Activated T-cell treated with anti-CD3 and anti-CD28 coated beads, Interleukin-2, amount 50 U/mL, for 1 hour (primary cell): ENCODE measurements at places on chromosomes 6 and 20.

- DNase-seq: no peak
Measured at GRCh38 chr6:31607317-31607716, 7.7 kb upstream of the AIF1 start.

- no peak for DNase-seq
Measured at GRCh38 chr6:158283304-158283980, 28.8 kb upstream of the TULP4 start.

GRCh38 chr20:63314015-63314471 lies 21.1 kb downstream of the COL20A1 start:
- no peak for DNase-seq

DNA sequence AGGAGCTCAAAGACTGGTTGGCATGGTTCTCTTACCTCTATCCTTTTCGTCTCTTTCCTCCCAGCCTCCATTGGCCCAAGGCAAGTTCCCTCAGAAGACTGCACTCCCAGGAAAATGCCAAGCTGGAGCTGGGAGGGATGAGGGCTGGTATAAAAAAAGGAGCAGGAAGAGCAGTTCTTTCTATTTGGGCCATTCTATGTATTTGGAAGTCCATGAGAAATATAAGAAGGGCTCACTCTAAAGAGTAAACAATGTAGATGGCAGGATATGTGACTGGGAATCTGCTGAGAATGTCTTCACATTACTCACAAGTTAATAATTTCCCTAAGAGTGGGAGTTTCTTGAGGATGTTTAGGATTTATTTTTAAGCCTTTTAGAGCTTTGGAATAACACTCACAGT lies 36.6 kb upstream of the ADTRP start:
- DNase-seq: no peak

DNA sequence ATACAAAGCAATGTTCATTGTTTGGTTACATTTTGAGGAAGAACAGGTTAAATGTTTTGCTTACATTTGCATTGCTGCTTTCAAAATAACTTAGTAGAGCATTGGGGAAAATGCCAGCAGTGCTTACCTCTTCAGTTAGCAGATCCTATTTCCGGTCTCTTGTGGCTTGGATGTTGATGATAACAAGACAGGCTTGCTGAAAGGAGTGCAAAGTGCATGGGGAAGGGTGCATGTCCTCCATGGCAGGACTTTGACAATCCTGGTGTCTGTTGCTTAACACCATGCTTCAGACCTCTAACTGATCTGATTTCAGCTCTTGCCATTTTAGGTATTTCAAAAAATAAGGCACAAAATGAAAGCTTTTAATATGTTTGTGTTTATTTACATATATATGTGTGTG lies 21.1 kb downstream of the TPD52L1 start:
- DNase-seq: no peak

GRCh38 chr6:168724669-168725570 lies 283.9 kb downstream of the SMOC2 start:
- no peak for DNase-seq

- DNase-seq: no peak
Measured at GRCh38 chr20:44787299-44787698, 23.0 kb downstream of the RIMS4 start.

- no peak for DNase-seq
Measured at GRCh38 chr6:128696691-128697689, 176.6 kb upstream of the PTPRK start.

DNA sequence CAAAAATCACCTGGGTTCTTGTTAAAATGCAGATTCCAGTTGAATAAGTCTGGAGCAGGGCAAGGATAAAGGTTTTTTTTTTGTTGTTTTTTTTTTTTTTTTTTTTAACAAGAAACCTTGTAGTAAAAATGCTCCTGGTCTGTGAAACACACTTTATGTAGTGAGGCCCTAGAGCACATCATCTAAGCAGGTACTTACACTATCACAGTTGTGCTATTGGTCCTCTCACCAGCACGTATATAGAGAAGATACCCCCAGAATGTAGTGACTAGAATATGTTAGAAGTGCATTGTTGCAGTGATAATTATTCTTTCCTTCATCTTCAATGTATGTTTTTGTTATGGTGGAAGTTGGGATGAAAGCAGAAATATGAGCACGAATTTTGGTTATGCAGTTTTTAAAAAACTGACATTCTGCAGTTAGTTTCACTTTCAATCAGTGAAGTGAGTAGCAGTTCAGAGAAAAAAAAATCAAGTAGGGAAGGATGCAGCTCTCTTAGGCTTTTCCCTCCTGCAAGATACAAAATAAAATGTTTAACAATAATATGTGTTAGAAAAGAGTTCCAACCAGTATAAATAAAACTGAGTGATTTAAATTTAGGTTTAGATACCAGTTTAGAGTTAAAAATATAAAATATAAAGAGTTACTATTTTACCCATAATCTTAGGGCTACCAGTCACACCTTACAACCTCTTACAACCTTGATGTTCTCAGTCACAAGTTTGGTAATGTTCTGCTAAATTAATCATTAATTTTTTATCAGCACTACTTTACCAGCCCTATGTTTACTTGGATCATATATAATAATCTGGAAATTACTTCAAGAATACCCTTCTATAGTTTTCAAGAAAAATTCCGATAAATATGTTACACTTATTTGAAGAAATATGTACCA lies 9.2 kb upstream of the DEFB113 start:
- DNase-seq: no peak

- no peak for DNase-seq
Measured at GRCh38 chr20:63150911-63151531, 64.9 kb downstream of the YTHDF1 start.
